ENCODE measurements at places on chromosomes 7 and 10.
A peak's percentile ranks its signal among the peaks of the same experiment; 100 is the strongest.

DNA sequence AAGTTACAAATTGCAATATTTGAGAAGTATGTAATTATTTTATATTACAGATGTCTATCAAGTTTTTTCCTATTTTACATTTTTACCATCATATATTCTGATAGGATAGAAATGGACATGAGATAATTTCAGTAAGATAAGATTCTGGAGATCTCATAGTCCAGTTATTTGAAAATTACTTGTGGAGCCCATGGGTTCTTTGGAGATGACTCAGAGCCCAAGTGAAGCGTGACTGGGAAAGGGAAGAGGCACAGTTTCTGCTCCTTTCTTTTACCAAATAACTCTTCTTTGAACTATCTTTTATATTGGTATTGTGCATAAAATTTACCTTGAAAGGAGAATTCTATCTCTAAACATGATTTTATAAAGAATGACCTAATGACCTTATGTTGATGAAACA, 2.4 kb downstream of the CD36 start:
- DNase-seq: no peak

GRCh38 chr10:119135513-119135881, 30.0 kb downstream of the SFXN4 start:
- DNase-seq: peak; percentile 43

GRCh38 chr7:151866761-151867655, 9.9 kb downstream of the PRKAG2 start:
- DNase-seq: no peak

- DNase-seq: no peak
Measured at GRCh38 chr7:30802812-30803211, 31.6 kb downstream of the MINDY4 start.

DNA sequence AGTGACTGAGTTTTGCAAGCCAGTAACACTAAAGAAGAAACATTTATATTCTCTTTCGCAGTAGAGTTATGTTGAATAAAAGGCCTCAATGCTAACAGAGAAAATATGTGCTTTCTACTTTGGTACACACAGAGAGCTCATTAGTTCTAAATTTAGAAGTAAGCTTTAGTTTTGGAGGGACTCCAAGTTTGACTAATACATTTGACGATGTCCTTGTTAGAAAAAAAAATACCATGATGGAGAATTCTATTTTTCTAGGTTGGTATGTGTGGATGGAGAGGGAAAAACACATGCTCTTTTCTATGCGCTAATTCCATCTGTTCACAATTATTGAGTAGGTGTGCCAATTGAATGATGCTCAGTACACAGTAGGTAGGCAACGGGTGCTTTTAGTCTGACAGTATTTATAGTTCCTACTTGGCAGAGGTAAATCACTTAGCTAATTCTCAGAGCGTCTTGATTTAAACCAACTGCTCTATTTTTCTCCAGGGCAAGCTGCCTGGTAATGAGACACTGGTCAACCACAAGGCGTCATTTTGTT, 327.2 kb upstream of the AKR1E2 start:
- DNase-seq: no peak

GRCh38 chr7:120799147-120799546, 58.8 kb downstream of the TSPAN12 start:
- DNase-seq: no peak

DNA sequence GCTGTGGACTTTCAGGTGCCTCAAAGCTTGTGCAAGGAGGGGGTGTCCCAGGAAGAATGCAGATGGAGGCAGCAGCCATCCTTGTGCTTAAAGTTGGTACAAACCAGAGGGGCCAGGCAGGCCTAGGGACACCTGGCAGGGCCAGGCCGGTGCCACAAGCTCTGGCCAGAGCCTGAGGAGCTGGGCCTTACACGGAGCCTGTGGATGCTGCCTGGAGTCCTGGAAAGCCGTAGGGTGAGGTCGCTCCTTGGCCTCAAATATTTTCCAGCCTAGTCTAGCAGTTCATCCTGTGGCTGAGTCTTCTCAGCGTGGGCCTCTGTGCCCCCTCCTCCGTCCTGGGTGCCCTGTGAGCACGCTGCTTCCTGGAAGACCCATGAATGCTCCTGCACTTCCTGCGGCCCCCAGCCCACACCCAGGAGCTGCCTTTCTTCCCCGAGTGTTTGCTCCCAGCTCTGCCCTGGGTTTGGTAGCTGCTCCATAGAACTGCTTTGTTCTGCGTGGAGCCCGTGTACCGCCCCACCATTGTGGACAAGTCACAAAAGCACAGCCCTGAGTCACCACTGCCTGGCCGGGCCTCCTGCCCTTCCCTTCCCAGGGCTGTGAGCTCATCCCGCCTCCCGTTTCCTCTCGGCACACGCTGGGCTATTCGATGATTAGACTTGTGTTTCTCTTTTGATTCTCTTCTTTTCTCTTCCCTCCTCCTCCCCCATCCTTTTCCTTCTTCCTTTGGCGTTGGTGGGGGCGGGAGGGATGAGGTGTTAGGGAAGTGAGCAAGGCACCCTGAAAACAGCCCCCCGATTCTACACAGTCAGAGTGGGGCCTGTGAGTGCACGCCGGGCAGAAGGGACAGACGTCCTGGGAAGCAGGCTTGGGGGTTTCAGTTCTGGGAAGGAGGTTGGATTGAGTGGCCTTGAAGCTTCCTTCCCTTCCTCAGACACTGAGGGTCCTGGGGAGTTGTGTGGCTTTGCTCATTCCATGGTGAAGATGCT, 73.2 kb upstream of the SHH start:
- DNase-seq: no peak

DNA sequence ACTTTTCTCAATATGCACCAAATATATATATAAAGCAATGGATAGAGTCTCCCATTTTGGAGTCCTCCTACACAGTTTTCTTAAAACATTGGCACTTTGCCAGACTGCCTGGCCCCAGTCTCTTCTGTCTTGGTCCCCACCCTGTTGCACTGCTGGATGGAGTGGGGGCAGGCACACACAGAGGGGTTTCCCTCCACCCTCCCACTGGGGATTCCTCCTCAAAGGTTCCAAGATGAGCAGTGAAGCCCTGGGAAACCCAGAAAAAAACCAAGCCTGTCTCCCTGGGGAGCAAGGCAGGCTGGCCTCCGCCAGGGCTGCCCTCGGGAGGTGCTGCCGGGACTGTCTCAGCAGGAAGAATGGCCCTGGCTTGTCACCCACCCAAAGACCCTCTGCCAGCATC, 68.0 kb downstream of the SH3PXD2A start:
- no peak for DNase-seq
